ENCODE measurements at places on chromosomes 7 and 10.

DNA sequence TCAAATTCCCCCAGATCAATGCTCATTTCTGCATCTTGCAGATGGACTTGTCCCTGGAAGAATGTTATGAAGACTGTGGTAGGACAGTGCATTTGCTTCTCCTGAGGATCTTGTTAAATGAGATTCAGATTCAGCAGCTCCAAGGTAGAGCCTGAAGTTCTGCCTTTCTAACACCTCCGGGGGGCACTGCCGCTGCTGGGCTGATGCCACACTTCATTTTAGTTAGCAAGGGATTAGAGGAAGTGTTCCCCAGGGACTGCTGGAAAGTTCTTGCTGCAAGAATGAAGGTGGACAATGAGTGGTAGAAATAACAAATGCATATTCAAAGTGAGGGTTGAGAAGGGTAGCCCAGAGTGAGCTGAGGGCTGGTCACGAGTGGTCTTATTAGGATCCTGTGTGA lies 434.3 kb upstream of the AKR1E2 start:
- peak; percentile 31 for DNase-seq

DNA sequence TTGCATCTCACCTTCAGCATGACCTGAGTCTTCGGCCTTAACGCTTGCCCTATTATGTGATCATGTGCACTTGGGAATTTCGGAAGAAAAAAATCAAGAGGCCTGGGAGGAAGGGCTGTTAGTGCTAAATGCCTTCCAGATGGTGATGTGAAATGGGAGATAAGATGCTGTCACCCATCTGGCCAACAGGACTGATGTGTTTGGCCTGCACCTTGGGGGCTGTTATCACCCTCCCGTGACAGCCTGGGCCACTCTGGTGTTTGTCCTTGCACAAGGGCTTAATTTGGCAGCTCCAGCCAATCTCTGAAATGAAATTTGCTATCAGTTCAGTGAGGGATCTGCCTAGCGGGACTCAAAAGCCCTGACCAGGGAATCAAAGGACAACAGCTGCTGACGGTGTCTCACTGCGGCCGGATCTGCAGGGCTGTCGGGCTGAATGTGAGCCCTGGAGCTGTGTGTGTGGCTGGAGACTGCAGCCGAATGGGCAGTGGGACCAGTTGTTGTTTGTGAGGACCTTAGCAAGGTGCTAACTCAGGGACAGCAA lies 131.4 kb upstream of the BTBD16 start:
- no peak for DNase-seq

DNA sequence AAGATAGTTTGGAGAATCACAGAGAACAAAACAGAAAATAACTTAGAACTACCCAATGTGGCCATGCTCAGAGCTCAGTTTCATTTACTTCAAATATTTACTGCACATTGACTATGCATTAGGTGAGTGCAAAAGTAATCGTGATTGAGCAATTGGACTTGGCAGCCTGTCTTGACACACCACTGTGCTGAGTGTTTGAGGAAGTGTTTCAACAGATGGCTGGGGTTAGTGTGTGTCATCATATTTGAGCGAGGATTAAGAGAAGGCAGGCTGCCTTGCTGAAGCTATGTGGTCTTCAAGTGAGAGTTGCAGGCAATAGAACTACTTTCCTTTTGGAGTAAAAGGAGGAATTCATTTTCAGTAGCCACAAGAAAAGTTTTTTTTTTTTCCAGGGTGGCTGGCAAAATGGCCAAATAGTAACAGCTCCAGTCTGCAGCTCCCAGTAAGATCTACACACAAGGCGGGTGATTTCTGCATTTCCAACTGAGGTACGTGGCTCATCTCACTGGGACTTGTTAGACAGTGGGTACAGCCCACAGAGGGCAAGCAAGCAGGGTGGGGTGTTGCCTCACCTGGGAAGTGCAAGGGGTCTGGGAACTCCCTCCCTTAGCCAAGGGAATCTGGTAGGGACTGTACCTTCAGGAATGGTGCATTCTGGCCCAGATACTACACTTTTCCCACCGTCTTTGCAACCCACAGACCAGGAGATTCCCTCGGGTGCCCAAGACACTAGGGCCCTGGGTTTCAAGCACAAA lies 37.6 kb downstream of the AKR1C4 start:
- peak; percentile 27 for DNase-seq

DNA sequence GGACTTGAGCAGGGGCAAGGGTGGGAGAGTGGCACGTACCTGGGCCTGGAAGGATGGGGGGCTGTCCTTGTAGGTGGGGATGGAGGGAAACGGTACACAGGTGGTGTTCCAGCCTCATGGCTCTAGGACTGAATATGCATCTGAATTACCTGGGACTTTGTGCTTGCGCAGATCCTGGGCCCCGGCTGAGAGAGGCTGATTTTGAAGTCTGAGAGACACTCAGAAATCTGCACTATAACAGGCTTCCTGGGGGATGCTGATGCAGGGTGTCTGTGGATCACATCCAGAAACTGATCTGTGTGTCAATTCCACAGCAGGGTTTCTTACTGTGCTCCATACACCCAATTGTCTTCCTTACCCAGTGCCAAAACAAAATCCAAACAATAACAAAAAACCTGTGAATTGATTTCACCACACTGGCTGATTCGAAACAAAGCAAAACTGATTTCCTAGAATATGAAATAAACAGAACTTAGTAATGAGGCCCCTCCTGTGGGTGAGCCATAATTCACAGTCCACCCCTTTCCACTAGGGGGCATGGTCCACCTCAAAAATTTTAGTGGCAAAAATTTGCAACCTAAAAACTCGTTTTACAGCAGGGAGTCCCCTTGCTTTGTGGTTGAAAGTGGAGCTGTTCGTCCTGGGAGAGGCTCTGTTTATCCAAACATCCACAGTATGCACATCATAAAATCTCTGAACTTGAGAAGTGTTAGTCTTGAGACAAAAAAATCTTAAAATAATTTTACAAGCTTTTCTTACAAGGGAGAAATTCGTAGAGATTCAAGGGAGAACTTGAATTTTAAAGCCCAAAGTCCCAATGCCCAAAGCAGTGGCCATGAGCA lies 32.0 kb upstream of the PLEKHA1 start:
- DNase-seq, result peak; percentile 48

DNA sequence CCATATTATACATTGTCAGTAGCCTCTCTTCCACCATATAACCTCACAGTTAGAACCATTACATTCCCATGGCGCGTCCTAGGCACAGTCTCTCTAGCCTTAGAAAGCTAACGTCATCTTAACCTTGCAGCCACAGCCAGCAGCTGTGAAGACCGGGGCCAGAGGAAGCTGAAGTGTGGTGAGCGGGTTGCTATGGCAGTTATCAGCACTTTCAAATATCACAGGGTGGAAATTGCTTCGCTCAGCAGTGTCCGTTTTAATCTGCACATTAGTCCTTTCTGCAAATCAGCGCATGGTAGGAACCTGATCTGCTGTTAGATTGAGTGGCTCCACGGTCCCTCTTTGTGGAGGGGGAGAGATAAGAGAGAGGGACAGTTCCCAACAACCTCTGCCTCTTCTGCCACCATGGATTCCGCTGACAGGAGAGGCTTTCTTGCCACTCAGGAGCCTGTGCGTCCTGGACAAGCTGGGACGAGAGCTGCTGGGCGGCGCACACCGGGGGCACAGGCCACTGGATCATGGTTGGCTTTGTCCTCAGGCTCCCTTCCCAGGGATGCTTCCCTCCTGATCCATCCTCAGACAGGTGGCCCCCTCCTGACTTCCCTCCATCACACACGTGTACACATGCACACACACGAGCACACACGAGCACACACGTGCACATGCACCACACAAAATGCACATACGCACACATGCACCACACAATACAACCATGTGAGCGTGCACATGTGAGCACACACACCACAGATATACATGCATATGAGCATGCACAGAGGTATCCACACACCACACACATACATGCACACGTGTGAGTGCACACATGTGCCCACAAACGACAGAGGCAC lies 93.8 kb downstream of the WDR37 start:
- DNase-seq, result no peak

DNA sequence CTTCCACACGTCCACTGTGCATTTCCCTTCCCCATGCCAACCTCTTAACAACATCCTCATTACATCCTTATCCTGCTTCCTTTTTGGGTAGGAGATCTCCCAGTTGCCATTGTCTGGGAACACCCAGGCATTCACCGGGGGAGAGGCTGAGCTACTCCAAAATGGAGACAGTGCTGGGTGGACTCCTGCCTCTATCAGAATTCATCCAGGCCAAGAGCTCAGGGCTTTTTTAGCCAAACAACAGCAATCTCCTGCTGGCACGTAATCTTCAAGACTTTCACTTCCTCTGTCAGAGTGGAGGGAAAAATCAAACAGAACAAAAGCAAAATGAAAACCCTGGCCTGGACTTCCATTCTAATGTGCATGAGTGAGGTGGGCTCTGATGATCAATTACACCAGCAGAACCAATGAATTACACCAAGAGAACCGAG lies 245.0 kb downstream of the PRPF18 start:
- DNase-seq, result no peak

DNA sequence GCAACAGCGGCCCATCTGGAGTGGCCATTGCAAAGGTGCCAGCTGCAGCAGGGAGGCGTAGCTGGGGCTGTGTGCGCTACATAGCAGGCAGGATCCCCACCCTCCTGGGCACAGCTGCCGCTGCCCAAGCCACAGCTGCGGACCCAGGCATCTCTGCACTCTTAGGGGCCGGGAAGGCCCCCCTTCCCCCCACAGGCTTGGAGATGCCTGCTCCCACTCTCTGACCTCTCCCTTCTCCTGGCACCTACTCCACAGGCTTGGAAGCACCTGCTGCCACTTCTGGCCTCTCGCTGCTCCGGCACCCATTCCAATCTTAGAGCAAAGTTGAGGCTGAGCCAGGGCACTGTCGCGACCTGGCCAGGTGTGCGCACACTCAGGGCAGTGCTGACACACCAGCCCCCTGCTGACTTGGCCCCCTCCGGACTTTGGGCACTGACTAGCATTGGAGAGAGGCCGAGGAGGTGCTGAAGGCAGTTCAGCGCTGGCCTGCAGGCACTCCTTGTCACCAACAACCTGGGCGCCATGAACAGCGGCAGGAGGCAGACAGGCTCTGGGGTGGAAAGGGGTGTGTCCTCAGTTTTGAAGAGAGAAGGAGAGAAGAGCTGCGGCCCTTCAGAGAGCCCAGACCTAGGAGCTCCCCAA lies 18.4 kb downstream of the RBM48 start:
- no peak for DNase-seq

GRCh38 chr10:69334302-69335062 lies 56.2 kb downstream of the HK1 start:
- no peak for DNase-seq

DNA sequence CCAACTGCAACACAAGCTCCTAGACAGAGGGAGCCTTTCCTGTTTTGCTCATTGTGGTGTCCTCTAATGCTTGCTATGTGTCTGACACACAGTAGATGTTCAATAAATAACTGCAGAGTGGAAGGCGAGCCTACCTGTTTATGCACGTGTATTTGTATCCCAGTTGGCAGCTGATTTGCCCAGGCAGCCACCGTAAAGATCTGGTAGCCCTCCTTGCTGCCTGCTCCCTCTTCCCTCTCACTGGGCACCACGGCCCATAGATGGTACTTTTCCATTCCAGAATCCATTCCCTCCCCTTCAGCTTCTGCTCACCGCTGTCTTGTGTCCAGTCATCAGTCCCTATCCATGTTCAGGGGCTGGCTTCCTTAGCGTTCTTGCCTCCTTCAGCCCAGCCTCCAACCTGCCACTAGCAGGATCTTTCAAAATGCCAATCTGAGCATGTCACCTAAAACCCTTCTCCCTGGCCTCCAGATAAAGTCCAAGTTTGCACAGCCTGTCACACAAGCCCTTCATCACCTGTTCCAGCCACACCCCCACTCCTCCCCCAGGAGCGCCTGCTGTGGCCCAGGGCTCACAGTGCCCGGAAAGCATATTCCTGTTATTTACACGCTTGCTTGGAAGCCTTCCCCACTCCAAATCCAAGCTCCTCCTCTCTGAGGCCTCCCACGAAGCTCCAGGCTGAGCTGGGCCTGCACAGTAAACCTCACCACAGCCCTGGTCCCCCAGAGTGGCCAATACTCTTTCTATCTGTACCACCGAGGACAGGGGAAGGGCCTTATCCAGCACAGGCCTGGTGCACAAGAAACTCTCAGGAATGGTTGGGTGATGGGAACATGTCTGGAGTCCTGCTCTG lies 21.0 kb downstream of the ZCCHC24 start:
- peak; percentile 49 for DNase-seq

DNA sequence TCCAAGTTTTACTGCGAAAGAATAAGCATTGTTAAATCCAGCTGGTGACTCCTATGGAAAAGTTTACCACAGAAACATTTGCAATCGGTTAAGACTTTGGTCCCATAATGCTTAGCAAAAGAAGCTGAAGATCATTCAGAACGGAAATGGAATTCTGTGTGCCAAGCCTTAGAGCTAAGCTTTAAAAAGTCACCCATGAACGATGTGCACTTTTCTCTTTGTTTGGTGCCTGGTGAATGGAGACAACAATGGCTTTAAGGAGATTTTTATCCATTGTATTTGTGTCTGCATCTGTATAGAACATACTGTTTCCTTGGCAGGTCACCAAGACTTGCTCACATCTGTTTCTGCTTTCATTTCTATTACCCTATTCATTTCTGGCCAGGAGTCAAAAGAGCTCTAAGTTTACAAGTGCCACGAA lies 26.3 kb upstream of the COL1A2 start:
- DNase-seq, result peak; percentile 91

DNA sequence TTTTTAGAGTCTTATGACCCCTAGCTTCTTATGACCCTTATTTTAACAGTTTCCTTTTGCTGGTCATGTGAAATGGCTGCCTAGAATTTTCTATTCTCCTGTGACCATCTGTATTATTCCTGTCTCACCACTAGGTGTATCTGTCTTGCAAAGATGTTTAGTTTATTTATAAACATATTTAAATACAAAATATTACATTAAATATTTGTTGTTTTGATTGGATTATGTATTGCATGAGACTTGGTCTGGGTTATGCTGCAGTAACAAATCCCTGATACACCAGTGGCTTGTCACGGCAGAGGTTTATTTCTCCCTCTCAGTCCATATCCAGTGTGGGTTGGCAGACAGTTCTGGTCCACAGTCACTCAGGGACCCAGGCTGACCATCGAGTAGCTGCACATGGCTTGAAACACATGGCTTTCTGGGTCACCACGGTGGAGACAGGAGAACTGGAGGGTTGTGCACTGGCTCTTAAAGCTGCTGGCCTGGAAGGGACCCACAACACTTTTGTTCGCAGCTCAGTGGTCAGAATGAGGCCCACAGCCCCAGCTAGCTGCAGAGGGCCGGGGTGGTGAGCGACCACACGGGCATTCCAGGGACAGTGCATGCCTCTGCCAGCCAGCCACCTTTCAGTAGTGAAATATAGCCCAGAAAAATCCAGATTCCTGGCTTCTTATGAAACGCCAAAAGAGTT lies 7.4 kb downstream of the RASSF4 start:
- DNase-seq, result no peak

Data from fibroblast of skin of right biceps (primary cell).